AG04450 (cell line): ENCODE measurements at places on chromosomes 11 and 22.
A peak's percentile ranks its signal among the peaks of the same experiment; 100 is the strongest.

- DNase-seq: no peak
Measured at GRCh38 chr22:19669570-19669969, 44.7 kb upstream of the SEPTIN5 start.

DNA sequence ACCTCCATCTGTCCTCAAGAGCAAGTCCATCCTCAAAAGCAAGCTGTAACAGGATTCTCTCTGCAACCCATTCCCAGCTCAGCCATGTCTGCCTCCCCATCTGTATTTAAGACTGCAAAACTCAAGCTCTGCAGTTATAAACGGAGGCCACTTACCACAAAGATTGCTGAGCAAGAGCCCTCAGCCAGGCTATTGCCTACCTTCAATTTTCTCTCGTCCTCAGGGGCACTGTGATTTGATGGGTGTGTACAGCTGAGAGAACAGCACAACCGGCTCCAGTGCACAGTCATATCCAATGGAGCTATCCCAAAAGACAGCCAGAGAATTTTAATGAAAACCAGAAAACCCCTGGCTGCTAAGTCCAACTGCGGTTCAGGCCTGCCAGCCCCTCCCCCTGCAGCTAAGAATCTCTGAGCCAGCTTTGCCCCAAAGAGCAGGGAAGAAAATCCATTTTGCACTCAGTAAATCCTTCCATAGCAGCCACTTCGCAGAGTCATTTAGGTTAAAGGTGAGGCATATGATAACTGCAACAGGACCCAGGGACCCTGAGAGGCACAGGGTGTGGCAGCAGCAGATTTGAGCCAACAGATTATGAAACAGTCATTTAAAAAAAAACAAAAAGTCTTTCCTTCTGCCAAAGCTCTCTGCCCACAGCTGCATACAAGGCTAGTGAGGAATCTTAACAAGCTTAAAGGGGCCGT lies 37.6 kb downstream of the RAB30 start:
- DNase-seq: no peak

GRCh38 chr22:44445731-44446130 lies 52.3 kb downstream of the RTL6 start:
- DNase-seq: no peak

GRCh38 chr11:87779276-87780067 lies 395.8 kb downstream of the RAB38 start:
- no peak for DNase-seq

- DNase-seq: no peak
Measured at GRCh38 chr11:83922318-83922717, 636.2 kb upstream of the CCDC90B start.

DNA sequence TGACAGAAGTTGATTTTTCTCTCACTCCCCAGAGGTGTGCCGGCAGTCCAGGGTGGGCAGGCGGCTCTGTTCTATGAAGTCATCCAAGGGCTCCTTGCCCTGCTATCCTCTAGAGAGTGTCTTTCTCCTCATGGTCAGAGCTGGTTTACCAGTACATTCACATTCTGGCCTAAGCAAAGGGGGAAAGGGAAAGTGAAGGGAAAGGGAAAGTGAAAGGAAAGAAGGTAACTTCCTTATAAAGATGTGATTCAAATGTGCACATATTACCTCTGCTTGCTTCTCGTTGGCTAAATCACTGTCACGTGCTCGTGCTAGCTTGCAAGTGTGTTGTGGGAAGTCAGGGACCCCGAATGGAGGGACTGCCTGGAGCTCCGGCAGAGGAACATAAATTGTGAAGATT lies 2.9 kb upstream of the HTATIP2 start:
- DNase-seq: no peak

- no peak for DNase-seq
Measured at GRCh38 chr11:73942010-73942409, 8.8 kb upstream of the DNAJB13 start.

DNA sequence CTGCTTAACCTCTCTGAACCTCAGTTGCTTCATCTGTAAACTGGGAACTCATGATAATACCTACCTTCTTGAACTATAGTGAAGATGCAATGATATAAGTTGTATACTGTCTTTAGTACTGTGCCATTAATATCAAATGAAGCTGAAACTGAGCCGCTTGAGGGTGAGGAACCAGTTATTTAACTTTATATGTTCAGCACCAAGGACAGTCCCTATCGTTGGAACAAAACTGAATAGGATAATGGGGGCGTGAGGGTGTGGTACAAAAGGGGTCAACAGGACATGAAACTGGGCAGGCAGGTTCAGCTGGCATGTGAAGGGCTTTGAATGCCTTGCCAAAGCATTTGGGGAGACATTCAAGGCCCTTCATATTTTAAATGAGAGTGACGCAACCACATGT lies 112.6 kb downstream of the C11orf91 start:
- no peak for DNase-seq

- no peak for DNase-seq
Measured at GRCh38 chr11:4658629-4659445, 15.1 kb downstream of the OR51E1 start.

- no peak for DNase-seq
Measured at GRCh38 chr22:16922706-16923105, 85.3 kb downstream of the GAB4 start.

DNA sequence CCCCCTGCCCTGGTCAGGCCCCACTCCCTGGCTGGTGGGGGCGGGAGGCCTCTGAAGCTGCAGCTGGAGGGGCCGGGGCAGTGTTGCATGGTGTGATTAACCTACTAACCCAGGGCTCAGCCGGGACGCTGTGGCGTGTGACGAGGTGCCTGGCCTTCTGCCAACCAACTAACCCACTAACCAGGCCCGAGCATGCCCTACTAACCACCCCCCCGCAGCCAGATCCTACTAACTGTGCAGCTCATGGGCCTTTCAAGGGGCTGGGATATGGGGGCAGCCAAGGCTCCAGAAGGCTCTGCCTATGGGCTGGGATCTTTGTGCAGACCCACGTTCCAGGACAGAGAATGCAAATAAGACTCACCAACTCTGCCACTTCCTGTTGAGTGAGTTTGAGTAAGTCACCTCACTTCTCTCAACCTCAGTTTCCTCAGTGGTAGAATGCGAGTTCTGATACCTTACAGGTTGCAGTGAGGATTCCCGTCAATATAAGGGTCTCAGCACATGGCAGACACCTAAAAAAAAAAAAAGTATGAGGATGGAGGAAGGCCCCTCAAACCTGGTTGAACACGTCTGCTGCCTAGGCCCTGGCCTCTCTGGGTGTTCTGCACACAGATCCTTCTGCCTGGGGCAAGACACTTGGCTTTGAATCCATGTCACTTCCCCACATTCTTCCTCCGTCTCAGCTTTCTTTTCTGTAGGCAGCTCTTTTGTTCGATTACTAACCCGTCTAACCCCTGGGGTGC lies 14.1 kb downstream of the MIAT start:
- DNase-seq: no peak

- no peak for DNase-seq
Measured at GRCh38 chr11:1877211-1878136, 14.2 kb downstream of the PRR33 start.

GRCh38 chr11:130478204-130478701 lies 29.8 kb downstream of the ADAMTS15 start:
- peak; percentile 88 for DNase-seq

GRCh38 chr22:19882446-19883381 lies 28.0 kb upstream of the GNB1L start:
- DNase-seq: no peak

GRCh38 chr11:36034551-36035331 lies 90.9 kb downstream of the LDLRAD3 start:
- peak; percentile 70 for DNase-seq

GRCh38 chr11:67302571-67303131 lies 679 bp upstream of the SSH3 start:
- no peak for DNase-seq

DNA sequence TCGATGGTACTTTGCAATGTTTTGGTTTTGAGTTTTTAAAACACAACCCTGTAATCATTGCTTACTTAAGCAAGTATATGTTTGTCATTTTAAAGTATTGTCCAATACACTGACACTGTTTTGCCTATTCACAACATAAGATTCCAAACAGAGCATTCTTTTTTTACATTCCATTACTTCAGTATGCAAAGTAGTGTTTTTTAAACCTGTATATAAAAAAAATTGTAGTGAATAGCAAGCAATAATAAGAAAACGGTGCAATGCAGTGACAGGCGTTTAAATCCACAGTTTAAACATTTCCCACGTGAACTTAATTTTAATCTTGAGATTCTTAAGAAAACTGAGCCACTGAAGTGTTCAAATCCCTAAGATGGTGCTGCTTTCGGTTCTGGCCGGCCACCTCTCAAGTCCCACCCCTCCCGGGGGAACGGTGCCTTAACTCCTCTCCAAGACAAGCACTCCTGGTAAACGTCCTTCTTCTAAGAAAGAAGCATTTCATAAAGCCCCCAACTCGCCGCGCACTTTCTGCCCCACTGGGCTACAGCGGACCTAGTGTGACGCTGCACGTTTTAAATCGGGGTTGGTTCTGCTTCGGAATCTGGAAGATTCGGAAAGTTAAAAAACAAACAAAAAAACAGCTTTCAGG lies 2.9 kb downstream of the PGR start:
- no peak for DNase-seq

DNA sequence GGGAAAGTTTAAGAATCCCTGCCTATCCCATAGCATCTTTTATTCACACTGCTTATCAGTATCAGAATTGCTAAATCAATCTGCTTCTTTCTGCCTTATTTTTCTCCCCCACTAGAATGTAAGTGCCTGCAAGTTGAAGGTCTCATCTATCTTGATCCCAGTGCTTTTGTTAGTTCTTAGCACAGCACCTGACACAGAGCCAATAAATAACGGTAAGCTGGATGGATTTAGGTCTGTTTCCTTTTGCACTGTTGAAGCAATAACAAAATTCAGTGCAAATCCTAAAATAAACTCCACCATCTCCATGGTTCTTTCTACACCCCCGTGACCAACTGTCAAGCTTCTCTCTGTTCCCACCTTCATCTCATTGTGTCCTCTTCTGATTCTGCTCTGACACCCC lies 36.7 kb upstream of the CD44 start:
- no peak for DNase-seq

DNA sequence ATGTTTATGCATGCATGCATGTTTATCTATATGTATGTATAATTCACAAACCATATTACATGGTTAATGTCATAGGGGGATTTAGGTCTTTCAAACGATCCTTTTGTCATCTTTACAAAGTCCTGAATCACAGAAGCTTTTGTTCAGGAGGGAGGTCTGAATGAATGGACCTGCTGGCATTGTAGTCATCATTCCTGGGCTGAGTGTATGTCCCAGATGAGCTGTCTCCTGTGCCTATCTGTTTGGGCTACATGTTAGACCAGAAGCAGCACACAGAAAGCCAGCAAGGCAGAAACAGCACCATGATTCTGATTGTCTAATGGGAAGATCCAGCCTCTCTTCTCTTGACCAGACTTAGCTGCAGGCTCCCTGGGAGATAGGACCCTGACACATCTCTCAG lies 69.5 kb downstream of the ADM start:
- no peak for DNase-seq

GRCh38 chr11:26095340-26095739 lies 236.6 kb upstream of the ANO3 start:
- no peak for DNase-seq

- no peak for DNase-seq
Measured at GRCh38 chr22:30211124-30211820, 35.3 kb downstream of the LIF start.

DNA sequence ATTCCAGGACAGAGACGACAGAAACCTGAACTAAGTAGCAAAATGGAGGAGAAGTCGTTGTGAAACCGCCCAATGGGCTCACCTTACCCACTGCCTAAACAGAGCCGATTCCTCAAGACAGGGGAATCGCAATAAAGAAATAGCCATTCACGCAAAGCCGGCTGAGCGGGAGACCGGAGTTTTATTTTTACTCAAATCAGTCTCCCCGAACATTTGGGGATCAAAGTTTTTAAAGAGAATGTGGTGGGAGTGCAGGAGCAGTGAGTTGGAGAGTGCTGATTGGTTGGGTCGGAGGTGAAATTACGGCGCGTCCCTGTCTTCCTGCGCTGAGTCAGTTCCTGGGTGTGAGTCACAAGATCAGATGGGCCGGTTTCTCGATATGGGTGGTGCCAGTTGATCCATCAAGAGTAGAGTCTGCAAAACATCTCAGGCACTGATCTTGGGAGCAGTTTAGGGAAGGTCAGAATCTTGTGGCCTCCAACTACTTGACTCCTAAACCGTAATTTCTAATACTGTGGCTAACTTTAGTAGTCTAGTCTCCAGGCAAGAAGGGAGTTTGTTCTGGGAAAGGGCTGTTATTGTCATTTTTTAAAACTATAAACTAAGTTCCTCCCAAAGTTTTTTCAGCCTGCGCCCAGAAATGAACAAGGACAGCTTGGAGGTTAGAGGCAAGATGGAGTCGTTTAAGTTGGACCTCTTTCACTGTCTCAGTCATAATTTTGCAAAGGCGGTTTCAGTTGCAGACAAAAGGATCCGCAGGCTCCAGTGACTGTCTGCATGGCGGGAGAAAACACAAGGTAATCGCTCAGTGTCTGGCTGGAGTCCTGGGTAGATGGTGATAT lies 34.1 kb downstream of the OR4D9 start:
- no peak for DNase-seq

GRCh38 chr11:134124660-134125451 lies 56.0 kb downstream of the JAM3 start:
- no peak for DNase-seq

DNA sequence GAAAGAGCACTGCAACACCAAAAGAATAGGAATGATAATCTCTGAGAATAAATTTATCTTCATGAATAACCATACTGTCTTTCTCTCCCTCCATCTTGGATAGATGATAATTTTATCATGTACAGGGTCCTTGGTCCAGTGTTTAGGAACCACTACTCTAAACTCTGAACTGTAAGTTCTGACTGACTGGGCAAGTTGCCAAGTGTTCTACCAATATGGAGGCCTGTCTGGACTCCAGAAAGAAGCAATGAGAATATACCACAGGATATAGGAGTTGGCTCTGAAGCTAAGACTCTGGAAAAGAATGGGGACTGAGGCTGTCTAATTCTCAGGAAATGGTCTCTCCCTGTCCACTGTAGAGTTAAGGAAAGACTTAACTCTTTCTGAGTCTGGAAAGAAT lies 1.5 kb downstream of the FHIP1B start:
- DNase-seq: no peak
